ENCODE measurements at places on chromosomes 5 and 9.

DNA sequence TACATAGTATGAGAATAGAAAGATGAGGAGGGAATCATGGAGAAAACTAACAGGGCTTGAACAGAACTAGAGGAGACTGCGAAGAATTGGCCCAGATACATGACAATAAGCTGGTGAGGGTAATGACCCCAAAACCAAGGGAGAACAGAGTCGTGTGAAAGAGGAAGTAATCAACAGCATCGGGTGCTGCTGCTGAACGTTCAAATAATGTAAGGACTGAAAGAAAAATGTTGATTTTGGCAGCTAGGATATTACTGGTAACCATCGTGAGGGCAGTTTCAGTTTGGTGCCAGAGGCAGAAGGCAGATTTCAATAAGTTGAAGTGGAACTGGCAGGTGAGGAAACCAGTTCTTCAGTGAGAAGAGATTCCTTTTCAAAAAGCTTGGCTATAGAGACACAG lies 66.8 kb upstream of the SMC2 start:
- no peak for DNase-seq

- no peak for DNase-seq
These were observed 541.6 kb upstream of the DAP start for GRCh38 chr5:11302663-11303062.

- DNase-seq: no peak
These were observed 79.5 kb upstream of the NFIB start for GRCh38 chr9:14393418-14393817.

GRCh38 chr9:111525056-111525977 lies at the start of gene ZNF483:
Gene ZNF483 (plus strand): TSS chr9:111525179. CDS start chr9:111527396, 2,217 bp downstream.
- DNase-seq: peak; percentile 88

- no peak for DNase-seq
These were observed 6.2 kb upstream of the TCERG1 start for GRCh38 chr5:146440870-146441495.

DNA sequence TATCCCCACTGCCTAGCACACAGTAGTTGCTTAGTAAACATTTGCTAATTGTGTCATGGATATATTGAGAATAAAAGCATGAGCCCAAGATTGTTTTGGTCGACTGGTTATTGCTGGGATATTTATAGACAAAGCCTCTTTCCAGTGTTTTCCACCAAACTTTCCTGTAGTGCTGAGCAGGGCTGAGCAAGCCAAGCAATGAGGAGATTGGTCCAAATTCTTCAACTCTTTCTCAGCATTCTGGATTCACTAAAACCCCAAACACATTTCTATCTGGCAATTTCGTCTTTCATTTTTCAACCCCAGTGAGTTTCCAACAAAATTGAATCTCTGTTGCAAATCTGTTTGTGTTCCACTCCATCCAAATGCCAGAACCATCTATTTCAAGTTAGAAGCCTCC lies 31.9 kb upstream of the TARS1 start:
- DNase-seq: no peak

- DNase-seq: no peak
These were observed 201.1 kb upstream of the KLF9 start for GRCh38 chr9:70615464-70616138.

DNA sequence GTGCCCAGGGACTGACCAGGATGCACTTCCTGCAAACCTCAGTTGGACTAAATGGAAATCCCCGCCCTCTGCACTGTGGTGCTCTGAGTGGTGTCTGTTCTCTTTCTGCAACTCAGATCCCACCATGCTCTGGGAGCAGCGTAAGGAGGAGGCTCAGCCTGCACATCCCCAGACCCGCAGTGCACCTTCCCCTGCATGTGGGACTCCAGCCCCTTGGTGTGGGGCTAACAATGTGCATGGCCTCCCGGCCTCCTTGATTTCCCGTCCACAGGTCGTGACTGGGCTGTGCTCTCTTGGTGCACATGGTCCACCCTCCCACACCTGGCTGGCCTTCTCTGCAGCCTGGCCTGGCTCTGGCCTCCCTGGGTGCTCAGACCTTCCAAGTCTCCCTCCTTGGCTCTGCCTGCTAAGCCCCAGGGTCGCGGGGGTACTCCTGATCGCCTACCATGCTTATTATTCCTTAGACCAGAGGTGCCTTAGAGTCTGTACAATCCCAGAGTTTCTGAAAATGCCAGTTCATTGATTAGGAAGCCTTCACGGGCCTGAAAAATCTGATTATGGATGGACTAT lies 397.5 kb downstream of the IRX2 start:
- no peak for DNase-seq

DNA sequence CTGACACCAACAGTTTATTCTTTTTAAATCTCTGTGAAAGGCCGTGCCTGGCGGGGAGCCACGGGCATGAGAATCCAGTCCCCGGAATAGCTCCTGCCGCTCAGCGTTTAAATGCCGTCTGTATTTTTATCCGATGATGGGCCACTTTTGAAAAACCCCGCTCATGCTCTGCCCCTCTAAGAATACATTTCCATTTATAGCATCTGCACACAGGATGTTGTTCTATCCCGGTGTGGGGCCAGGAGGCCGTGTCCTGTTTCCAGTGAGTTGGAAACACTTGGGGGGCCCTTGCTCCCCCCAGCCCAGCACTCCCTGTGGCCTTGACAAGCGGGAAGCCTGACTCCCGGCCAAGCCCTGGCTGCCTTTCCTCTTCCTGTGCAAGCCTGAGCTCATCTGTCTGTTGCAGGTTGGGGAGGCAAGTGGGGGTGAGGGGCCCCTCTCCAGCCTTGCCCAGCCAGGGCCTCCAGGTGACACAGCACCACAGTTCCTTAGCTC lies 39.0 kb downstream of the ERGIC1 start:
- no peak for DNase-seq

DNA sequence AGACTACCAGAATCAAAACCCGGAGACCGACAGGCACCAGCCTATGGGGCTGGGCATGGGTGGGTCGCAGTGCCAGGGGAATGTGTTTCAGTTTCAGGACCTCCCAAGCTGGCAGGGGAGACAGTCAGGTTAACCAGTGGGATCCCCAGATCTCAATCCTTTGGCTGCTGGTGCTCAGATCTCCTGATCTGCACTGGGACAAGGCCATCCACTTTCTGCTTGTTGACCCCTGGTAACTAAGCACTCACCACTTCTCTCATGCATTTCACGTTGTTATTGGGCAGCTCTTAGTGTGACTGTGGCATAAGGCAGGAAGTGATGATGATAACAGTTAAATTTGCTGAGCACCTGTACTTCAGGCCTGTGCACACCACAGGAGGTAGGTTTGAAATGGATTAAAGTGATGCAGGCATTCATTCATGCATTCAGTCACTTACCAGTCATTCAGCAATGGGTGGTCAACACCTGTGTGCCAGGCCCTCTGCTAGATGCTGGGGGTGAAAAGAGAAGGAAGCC lies 42.1 kb upstream of the STXBP1 start:
- no peak for DNase-seq

GRCh38 chr9:116937361-116937760 lies 250.3 kb downstream of the TRIM32 start:
- DNase-seq: no peak

DNA sequence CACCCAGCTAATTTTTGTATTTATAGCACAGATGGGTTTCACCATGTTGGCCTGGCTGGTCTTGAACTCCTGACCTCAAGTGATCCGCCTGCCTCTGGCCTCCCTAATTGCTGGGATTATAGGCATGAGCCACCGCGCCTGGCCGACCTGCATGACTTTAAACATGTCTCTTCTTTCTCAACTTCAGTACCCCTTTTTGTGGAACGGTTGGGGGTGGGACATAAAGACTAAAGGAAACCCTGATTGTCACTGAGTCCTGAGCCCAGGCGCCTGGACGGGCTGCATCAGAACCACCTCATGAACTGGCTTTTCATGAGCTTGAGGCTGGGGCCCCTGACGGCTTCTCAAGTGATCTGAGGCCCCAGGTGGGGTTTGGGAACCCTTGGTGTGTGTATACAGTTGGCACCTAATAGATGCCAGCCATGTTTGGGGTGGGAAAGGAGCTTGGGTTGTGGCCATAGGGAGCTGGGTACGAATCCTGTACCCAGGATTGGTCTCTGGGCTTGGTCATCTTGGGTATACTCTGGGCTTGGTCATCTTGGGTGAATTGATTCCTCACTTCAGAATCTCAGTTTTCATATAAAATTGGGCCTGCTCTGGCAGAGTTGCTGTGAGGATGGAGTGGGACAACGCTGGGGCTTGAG lies 2.2 kb downstream of the GRK6 start:
- no peak for DNase-seq

GRCh38 chr5:55363856-55364255 lies 56.1 kb downstream of the MTREX start:
- DNase-seq: no peak

DNA sequence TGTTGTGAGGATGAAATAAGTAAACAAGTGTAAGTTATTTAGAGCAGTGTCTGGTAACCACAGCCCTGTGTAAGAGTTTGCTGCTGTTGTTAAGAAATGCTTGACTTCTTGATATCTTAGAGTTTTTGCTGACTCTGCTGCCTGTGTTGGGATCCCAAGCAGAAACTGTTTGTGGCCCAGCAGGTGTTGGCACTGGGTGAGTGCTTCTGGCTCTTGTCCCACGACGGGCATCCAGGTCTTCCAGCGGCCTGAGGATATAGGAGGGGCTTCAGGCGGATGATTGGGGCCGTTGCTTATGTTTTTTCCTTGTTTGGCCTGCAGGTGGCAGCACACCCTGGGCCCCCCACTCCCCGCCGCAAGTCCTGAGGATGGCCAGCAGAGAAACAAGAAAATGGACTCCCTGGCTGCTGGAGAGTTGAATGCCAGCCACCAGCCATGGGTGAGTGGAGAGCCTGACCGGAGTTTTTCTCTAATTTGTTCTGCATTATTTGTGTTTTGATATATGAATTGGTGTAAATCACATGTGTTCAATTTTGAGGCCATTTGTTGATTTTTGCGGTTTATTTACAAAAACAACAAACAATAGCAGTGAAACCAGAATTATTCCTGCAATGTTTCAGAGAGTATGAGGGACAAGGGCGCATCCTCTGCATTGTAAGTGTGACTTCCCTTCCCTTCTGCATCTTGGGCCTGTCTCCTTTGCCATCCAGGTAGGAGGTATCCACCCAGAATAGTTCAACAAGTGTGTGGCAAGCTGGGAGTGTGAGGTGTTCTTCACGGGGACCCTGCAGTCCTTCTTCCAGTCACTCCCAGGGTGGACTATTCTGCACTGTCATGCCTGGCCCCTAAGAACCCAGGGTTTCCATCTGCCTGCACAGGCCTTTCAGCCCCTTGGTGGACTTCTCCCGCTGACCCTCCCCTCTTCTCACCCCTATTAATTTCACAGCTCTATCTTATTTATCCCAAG lies 50.3 kb downstream of the SLC22A5 start:
- DNase-seq: peak; percentile 87

DNA sequence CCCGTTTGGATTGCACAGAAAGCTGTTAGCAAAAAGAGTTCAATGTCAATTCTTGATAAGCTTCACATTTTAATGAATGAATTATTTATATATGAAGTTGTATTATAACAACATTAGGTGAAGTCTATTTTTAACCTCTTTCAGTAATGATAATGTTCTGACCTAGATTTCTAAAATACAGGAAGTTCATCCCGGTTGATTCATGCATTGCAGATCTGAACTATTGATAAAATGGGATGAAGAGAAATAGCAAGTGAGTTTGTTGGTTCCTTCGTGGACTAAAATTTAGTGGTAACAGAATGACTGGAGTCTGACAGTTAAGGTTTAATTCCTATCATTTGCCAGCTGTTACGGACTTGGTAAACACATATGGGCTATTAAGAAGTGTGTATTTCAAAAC lies 180.5 kb downstream of the PCSK1 start:
- DNase-seq: no peak

- DNase-seq: no peak
These were observed 20.9 kb downstream of the RFK start for GRCh38 chr9:76373173-76373783.

GRCh38 chr5:67732471-67732870 lies 483.1 kb upstream of the PIK3R1 start:
- no peak for DNase-seq

DNA sequence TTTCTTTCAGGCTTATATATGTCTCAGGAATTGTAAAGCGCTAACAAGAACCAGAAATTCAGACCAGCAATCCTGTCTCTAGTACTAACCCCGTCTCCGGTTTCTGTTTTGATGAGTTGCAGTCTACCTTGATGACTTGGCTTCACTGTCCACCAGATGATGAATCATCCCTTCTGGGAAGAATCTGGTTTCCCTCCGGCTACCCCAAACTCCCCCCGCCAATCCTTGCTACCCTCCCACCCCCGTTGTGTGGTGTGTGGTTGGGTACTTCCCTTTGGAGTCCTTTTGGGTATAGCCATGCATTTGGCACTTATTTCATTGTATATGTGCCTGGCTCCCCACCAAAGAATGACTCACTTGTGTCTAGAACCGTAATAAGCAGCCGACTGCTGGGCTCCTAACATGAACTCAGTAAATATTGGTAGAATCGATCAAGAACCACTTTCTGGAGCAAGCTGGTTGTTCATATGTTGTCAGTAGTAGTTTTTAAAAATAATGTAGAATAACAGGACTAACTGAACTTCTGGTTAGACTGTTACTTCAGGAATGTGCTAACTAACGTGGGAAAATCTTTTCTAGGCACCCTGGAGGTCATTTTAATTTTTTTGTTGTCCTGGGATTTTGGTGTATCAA lies 8.3 kb upstream of the TGFBI start:
- DNase-seq: peak; percentile 66

GRCh38 chr5:138635265-138635664 lies 60.1 kb upstream of the HSPA9 start:
- peak; percentile 2 for DNase-seq

DNA sequence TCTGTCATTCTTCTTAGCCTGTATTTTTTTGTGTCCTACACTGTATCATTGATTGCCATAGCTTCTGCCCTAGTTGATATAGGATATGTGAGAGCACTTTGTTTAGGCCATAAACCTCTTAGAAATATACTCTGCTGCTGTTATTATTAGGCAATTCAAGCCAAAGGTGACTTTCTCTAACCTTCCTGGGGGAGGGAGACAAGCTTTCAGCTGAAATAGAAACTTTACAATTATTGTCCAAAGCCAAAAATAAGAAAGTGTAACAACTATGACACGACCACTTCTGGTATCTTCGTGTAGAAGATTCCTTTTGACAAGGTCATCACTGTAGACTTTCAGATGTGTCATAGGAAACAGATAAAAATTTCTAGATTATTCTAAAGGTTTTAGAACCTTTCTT lies 12.2 kb upstream of the CSNK1A1 start:
- no peak for DNase-seq

- no peak for DNase-seq
These were observed 631.3 kb upstream of the SEMA6A start for GRCh38 chr5:117205894-117206293.

DNA sequence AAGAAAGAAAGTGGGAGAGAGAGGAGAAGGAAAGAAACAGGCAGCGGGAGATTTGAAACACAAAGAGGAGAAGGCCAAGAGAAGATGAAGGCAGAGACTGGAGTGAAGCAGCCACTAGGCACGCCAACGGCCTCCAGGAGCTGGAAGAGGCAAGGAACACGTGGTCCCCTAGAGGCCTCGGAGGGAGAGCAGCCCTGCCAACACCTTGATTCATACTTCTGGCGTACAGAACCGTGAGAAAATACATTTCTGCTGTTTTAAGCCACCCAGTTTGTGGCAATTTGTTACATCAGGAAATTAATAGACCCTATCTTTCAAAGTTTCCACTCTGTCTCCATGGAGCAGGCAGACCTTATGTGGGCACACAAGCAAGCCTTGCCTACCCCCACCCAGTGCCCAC lies 133.4 kb downstream of the ACTL7B start:
- DNase-seq: no peak

GRCh38 chr9:12290166-12290869 lies 402.9 kb upstream of the TYRP1 start:
- DNase-seq: no peak

GRCh38 chr5:135980620-135981019 lies 25.8 kb upstream of the LECT2 start:
- no peak for DNase-seq
